ENCODE measurements at places on chromosomes 6 and 20.

DNA sequence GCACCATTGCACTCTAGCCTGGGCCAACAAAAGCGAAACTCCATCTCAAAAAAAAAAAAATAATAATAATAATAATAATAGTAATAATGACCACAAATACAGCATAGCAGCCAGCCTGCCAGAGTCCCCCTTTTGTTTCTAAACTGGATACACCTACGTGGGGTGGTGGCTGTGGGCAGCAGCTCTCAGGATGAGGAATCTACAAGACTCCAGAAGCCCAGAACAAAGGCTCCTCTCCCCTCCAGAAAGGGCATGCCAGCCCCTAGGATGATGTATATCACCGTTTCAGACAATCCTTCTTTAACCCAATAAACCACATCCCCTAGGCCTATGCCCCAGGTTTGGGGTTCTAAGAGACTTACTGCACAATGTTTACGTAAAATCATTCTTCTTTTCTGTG, 155.9 kb downstream of the QRSL1 start:
- no peak for DNase-seq

GRCh38 chr6:150981095-150981494, 115.6 kb downstream of the MTHFD1L start:
- DNase-seq: no peak

GRCh38 chr20:32132911-32133549, 23.5 kb downstream of the TM9SF4 start:
- no peak for DNase-seq

GRCh38 chr6:75896526-75896925, 147.5 kb downstream of the MYO6 start:
- no peak for DNase-seq

GRCh38 chr6:122416825-122417224, 17.4 kb downstream of the HSF2 start:
- no peak for DNase-seq

GRCh38 chr20:22232923-22233322, 351.4 kb downstream of the FOXA2 start:
- DNase-seq: no peak

DNA sequence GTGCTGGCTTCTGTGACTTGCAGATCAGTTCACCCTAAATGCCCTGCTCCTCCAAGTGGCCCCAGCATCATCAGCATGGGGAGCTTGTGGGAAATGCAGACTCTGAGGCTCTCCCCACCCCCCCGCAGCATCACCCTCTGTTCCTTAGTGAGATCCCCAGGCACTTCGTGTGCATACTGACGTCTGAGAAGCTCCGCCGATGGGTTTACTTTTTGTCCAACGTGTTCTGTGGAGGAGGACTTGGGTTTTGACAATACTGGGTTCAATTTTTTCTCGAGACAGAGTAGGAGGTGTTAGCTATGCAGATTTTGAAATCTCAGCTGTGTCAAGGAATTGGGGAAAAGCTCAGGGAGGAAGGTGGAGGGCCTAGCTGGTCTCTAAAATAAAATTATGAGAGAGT, 38.3 kb upstream of the ZNF831 start:
- no peak for DNase-seq

DNA sequence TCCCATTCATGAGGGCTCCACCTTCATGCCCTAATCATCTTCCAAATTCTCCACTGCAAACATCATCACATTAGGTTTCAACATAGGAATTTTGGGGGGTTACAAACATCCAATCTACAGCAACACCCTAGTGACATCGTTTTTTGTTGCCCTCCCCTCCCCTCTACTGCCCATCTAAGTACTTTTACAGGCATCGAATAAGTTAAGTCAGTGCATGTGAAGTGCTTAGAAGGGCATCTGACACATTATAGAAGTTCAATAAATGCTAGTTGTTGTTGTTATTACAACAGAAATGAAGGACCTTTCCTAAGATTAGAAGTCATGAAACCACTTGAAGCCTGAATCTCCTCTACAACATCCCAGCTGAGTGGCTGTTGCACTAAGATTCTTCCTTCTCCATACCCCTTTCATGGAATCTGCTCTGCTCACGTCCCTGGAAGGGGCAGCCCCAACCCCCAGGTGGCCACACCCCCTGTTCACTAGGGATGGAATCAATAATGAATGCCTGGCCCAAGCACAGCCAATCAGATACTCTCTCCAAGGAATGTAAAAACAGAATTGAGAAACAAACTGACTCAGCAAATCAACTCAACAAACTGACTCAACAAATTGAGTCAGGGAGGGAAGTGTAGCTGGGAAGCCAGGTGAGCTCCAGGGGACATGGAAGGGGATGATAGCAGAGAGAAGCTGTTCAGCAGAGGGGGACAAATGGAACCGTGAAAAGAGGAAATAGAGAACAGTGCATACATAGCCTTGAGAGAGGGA, 3.9 kb upstream of the LRP11 start:
- no peak for DNase-seq

- DNase-seq: no peak
Observed at GRCh38 chr20:17971300-17972013, 2.6 kb downstream of the MGME1 start.

GRCh38 chr6:3270258-3270657, 11.5 kb downstream of the PSMG4 start:
- no peak for DNase-seq

Data from hypothalamus (tissue), 51 donors.